ENCODE measurements at places on chromosomes 2 and 18.

DNA sequence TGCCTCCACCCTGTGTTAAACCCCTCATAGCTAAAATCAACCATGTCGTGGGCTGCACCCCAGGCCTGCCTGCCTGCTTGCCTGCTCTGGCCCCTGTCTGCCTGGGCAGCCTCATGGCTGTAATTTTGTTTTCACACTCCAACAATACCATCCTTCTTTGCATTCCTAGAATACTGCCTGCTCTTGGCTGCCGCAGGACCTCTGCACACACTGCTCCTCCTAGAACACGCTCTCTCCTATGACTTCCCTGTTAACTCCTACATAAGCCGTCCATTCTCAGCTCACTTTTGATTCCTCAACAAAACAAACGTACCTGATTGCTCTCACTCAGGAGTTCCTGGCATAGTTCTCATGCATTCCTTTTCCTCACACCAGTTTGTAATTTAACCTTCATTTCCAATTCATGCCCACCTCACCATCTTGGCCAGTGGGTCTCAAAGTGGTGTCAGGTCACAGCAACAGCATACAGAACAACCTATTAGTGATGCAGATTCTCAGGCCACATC is 2.5 kb downstream of the UXS1 start:
- no peak for DNase-seq

- DNase-seq: no peak
Observed at GRCh38 chr2:142688856-142689605, 188.4 kb upstream of the KYNU start.

- no peak for DNase-seq
Observed at GRCh38 chr18:22267697-22268096, 98.3 kb downstream of the GATA6 start.

DNA sequence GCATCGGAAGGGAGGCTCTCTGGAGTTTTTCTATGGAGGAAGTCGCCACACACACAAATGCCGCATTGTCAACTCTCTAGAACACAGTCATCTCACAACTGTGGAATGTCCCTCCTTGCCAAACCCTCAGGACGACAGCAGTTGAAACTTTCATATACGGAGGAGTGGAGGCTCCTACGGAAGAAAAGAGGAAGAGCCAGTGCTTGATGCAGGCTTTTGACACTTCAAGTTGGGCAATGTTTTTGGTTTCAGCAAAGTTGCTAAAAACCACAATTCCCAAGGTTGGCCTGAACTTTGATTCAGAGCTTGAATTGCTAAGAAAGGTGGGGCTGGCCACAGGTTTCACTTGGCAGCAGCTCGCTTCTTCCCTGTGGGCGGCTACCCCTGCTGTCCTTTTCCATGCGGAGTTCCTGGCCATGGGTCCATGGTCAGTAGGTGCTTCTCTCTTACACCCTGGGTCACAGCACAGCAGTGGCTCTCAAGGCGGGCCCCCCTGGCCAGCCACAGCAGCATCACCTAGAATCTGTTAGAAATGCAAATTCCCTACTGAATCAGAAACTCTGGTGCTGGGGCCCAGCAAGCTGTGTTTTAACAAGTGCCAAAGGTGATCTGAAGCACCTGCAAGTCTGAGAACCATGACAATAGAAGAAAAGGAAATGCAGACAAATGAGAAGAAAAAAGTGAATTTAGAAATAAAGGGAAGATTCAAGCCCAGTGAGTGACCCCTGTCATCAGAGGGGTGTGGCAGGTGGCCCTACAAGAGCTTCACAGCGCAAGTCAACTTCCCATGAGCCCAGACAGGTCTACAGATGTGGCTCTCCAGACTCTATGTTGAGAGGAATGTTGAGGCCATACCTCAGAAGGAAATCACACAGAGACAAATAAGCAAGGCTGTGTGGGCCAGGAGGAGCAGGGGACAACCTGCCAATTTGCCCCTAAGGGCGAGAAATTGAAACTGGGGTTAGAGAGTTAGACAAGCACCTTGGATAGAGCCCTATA is 856.4 kb downstream of the RNF144A start:
- DNase-seq: peak; percentile 39

DNA sequence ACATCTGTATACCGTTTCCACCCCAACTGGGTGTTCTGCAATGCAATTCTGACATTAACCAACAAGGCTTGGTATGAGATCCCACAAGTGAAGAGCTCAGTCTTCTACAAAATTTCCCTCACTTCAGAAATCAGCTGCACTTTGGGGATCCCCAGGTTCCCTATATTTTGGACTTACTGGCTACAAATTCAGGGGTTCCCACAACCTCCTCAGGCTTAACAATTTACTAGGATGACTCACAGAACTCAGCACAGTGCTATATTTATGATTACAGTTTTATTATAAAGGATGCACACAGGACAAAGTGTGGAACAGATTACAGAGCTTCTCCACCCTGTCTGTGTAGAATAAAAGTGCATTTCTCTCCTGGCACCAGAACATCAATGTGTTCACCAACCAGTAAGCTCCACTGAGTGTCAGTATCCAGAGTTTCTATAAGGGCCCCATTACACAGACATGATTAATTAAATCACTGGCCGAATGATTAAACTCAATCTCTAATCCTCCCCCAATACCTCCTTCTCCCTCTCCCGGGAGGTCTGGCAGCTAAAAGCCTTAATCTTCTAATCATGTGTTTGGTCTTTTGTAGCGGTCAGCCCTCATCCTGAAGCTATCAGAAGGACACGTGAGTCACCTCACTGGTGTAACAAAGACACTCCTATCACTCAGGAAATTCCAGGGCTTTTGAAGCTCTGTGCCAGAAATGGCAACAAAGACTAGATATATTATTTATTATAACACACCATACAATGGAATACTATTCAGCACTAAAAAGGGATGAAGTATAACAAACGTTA is 84.6 kb downstream of the SLC66A3 start:
- no peak for DNase-seq

DNA sequence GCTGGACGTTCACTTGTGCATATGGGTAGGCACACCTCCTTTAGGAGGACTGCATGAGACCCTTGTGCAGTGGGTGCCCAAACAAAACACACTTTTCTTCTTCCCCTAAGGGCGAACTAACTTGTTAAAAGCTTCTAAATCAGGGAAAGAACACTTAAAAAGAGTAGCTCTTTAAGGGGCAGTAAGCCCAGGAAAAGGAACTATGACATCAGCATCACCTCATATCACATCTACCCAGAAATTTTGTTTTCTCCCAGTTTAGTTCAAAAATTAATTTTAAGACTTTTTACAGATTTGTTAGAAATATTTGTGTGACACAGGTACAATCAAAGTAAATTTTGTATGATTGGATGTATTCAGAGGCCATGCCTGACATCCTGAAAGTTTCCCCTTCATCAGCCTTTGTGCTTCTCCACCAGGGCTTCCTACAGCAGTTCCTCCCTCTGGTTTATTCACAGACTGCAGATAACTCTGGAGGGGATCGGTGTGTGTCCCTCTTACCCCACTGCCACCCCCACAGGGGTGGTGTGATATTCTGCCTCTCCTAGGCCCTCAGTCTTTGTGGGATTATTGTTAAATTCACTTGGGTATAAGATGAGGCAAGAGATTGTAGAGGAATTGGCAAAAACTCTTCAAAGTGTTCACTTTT is 27.6 kb downstream of the BCL2L11 start:
- no peak for DNase-seq

DNA sequence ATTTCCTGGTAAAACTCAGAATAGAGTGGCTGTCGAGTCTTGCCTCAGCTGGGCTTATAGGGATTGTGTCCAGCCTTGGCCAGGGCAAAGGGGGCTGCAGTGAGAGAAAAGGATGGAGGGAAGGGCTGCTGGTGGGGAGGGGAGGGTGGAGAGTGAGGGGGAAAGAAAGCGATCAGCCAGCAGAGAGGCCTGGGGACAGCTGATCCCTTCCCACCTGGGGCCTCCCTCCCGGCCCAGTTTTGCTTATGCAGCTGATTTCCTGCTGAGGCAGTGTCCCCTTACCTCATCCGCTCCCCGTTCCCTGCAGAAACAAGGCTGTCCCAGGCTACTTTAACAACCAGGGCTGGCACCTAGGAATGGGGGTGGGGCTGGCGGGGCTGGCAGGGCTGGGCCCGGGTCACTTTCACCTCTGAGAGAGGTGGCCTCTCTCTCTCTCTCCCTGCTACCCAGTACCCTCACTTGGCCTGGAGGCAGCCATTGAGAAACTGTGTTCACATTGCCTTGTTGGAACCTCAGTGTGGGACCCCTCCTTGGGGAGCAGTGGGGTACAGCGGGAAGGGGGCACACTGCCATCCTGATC is 12.2 kb upstream of the GMPPA start:
- DNase-seq: no peak

DNA sequence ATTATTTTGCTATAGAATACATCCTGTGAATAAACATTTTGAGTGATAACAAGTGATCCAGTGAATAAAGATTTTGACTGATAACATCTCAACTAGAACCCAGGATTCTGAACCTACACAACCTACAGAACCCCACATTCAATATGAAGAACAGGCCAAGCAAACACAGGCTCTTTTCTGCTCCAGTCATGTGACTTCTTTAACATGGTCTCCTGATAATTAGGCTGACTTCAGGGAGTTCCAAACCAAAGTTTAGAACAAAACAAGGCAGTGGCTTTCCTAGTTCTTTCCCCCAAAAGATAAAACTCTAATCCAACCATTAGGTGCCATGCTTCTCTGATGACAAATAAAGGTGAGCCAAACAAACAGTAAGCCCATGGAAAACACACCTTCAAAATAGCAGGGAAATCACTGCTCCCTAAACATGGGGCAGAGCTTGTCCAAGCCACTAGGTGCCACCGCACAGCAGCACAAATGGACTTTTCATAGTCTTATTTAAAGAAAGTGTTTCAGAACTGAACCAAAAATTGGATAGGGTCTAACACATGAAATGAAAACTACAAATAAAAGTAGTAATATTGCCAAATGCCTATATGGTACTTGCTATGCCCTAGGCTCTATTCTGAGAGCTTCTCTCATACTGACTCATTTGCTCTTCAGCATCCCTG is 95.3 kb downstream of the EVA1A start:
- DNase-seq: no peak

- DNase-seq: no peak
Observed at GRCh38 chr2:26614216-26615138, 26.7 kb downstream of the CIB4 start.

DNA sequence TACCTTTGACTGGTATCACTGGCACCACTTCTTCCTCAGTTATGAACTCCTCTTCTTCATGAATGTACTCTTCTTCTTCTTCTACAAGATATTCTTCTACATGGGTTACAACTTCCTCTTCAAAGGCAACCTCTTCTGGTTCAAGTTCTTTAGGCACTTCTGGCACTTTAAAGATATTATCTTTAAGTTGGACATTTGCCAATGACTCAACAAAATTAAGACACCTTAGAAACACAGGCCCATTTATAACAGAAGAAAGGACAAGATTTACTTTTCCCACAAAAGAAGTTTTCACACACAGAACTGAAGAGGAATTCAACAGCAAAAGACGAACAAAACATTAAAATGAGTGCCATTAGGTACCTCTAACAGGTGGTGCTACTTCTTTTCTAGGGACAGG is 127.3 kb downstream of the TTN start:
- no peak for DNase-seq

DNA sequence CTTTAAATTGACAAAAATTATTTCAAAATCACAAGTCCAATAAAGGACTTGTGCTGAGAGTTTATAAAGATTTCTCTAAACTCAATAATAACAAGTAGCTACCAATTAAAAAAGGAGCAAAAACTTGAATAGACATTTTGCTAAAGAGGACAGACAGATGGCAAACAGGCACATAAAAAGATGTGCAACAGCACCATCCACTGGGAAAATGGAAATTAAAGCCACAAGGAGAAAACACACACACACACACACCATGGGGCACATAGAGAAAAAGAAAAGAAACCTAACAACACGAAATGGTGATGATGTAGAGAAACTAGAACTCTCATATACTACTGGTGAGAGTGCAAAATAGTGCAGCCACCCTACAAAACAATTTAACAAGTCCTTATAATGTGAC is 12.6 kb upstream of the SLC9A4 start:
- DNase-seq: no peak

- DNase-seq: no peak
Observed at GRCh38 chr2:64862623-64863022, 126.6 kb upstream of the SLC1A4 start.

- no peak for DNase-seq
Observed at GRCh38 chr2:224925061-224925809, 117.0 kb downstream of the DOCK10 start.

GRCh38 chr2:52775674-52776073 is 991.9 kb upstream of the CHAC2 start:
- no peak for DNase-seq

DNA sequence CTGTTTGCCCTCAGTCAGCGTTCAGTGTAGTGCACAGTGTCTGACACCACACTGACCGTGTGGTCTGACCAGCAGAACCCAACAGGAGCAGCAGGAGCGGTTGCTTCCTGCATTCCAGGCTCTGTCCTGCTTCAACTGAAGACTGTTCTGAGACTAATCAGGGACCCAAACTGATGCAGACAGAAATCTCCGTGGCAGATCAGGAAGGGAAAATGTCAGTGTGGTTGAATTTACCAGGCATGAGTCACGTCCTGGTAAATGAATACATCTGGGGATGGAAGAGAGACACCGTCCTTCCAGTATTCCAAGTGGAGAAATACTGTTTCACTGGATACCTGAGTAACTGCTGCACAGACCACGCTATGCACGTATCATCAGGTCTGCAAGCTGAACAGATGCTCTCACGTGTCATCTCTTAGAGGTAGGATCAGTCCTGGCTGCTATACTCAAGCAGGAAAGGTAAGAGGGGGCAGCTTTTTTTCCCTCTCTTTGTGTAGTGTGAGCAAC is 223.6 kb upstream of the EPAS1 start:
- DNase-seq: no peak

- DNase-seq: no peak
Observed at GRCh38 chr18:44712025-44712424, 31.3 kb downstream of the SETBP1 start.

DNA sequence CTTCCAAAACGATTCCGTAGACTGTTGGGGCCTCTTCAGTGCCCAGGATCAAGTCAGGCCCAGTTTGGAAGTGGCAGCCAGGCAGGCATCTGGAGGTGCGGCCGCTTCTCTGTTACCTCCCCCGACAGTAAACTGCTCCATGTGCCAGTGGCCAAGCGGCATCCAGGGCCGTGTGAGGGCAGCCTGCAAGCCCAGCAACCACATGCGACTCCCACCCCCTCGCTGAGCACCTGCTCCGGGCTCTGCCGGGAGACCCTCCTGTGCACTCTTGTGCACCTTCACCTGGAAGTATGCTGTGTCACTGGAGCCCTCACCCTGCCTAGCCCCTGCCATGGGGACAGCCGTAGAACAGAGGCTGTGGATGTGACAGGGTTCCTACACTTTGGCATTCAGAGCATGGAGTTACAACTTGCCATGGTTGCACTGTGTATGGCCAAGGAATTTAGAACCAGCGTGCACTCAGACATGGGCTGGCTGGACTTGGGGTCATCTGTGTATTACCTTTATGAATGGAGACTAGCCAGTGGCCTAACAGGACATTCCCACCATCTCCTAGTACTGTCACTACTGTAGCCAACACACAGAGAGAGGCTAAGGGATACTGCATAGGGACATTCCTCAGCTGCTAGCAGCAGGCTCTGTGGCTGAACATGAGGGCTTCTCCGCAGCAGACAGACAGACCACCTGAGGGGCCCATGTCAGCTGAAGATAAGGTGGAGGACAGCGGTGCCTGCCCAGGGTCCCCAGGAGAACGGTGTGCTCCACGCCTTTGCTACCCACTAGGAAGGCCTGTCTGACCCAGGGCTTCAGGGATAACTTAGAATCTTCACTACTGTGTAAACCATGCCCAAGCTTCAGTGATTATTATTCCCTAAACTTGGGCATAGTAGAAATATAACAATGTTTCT is 25.0 kb upstream of the FAHD2A start:
- DNase-seq: no peak
